HFFc6 (cell line): ENCODE measurements at places on chromosomes 2 and 18. TPM values are rescaled to one million over a fixed set of nuclear protein-coding genes. Genes with fewer than 3 reads are reported as not detected.

GRCh38 chr2:233857511-233858141 is 3.3 kb upstream of the HJURP start:
- DNase-seq, result no peak

GRCh38 chr2:177211576-177212105 is 953 bp upstream of the HNRNPA3 start:
- DNase-seq, result no peak

Gene DSG3
- not detected in 2 replicates for total RNA-seq

Gene FLACC1
- total RNA-seq, result 0.66 to 1.7 TPM (median 1.4 TPM) in 3 replicates

Gene ZSCAN30
- 12.2 to 13.6 TPM (median 12.8 TPM) in 3 replicates for total RNA-seq
